ENCODE measurements at places on chromosomes 7 and 10.

- DNase-seq = no peak
These were observed 22.2 kb downstream of the VOPP1 start for GRCh38 chr7:55550010-55550663.

GRCh38 chr10:127563718-127564553 is 14.8 kb downstream of the NPS start:
- no peak for DNase-seq

DNA sequence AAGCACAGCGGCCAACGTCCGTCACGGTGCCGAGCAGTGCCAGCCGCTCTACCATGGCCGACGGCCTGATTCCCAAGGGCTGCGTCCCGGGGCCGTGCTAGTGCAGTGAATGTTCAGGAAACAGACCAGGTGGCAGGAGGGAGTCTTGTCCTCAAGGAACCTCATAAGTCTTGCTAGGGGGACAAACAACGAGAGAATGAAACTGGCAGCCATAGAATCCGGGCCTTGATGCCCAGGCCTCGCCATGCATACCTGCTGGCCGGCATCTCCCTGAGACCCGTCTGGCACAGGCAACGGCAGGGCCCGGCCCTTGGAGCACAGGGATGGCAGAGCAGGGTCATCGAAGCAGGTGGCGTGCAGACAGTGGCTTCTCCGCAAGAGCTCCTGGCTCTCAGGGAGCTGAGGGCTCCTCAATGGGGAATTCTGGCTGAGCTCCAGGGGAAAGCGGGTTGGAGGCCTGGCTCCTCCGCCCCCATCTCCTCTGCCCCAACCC is 58.8 kb downstream of the DIP2C start:
- DNase-seq = no peak

- DNase-seq = no peak
These were observed 59.1 kb downstream of the HTR5A start for GRCh38 chr7:155129186-155129585.

GRCh38 chr10:102727037-102727818 is 12.8 kb downstream of the SFXN2 start:
- no peak for DNase-seq

DNA sequence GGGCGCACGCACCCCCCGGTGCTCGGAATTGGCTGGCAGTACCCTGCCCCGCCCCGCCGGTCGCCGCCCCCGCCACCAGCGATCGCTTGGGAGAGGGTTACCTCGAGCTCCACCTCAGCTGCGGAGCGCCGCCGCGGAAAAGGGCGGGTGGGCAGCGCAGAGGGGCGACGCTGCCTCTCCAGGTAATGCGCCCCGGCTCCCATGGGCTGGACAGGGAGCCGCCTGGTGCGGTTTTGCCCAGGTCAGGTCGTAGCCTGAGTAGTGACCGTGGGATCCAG is 1.3 kb downstream of the PFKFB3 start:
- DNase-seq = no peak

- no peak for DNase-seq
These were observed 230.9 kb downstream of the CAMK1D start for GRCh38 chr10:12579954-12580858.

DNA sequence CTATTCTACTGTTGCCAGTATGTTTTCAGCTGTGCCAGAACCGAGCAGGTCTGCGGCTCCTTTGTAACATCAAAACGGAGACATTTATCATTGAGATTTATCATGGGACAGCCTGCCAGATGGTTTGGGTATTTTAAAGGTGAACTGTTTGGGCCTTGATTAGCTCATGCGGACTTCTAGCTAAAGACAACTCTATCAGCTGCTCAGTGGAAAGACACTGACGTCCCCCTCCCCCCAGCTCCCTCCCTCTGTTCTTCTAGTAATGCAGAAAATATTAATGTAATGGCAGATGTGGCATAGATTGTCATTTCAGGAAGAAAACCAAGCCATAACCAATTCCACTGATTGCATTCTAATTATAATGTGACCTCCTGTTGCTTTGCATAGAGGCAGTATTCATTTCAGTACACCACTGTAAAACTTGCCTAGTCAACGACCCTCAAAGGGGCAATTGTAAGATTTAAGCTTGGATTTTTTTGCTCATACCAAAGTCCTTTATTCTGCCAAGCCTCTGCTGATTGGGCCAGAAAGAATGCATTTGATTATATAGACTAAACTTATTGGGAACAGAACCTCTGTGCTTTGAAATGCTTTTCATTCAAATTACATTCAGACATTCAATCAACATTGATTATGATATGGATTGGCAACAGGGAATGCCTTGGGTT is 966.8 kb downstream of the LRMDA start:
- DNase-seq = no peak

DNA sequence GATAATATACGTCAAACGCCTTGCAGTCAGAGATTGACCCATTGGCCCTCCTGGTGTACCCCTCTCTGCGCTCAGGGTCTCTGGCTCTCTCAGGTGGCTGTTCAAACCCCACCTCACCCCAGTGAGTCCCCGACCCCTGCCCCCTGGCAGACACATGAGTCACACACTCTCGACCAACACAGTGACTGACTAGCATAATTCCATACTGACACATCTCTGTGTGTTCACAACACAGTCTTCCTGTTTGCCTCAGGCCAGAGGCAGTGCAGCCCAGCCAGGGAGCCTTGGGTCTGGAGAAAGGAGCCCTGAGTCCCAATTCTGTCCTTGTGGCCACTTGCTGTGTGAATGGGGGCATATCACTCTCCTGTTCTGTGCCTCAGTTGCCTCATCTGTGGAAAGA is 40.1 kb downstream of the PALD1 start:
- peak; percentile 36 for DNase-seq

GRCh38 chr7:87001214-87001613 is 58.2 kb downstream of the ELAPOR2 start:
- no peak for DNase-seq

DNA sequence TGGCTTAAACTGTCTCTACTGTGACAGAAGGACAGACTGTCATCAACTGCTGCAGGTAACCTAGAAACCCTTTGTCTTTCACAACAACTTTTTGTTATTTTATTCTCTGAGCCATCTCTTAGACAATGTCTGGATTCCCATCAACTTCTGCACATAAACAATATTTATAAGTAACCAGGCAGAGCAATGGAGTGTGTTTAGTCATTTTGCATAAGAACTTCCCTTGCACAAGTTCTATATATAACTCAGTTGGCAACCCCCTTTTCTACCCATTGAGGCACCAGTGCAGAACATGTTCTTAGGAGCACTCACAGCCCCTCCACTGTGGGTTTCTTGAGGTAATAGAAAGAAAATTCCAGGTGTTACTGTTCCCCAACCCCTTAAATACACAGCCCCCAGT is 65.0 kb upstream of the IL6 start:
- no peak for DNase-seq

DNA sequence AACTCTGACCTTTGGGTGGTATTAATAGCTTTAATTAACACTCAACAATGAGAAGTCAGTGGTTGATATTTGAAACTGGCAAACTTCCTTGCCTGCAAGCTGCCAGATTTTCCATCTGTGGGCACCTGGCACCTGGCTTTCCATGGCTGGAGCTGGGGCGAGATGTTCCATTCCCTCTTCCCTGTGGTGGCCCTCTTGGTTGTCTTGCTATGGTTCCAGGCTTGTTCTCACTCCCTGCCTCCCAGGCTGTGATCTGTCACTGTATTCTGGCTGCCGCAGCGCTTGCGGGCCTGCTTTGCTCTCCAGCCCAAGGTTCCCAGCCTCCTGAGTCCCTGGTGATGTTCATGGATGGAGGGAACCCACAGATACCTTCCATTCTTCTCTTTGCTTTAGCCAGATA is 201.0 kb downstream of the FRMD4A start:
- no peak for DNase-seq

DNA sequence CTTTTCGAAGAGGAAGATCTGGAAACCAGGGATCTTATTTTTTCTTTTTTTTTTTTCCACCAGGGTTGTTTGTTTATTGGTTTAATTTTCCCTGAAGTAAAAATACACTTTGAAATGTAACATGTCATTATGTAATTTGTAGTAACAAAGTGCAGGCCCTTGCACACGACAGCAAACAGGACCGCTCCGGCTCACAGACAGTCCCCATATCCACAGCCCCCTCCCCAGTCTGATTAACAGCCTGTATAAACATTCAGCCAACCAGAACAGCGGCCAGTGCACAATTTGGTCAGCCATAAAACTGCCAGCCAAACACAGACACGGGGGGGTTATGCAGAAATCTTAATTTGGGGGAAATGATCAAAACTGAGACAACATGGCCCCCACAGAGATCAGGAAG is 431.6 kb upstream of the NPVF start:
- no peak for DNase-seq

- no peak for DNase-seq
These were observed 437.8 kb downstream of the ANKRD7 start for GRCh38 chr7:118662266-118662665.

Measured in amniotic stem cell (primary cell).